ENCODE measurements at places on chromosomes 11 and 22.

DNA sequence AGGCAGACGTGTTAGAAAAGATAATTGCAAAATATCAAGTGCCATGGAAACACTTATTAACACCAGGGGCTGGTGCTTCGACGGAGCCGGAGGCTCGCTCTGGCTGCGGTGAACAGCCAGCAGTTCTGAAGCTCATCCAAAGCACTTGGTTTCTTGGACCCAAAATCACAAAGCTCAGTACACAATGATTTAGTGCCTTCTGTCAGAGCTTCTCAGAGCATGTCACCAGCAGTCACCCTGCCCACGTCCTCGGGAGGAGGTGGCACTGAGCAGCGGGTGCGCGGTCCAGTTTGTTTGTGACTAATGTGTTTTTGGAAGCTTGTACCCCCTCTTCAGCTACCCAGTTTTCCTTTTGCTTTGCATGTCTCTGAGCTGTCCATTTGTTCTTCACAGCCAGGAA lies 58.7 kb upstream of the KIRREL3 start:
- DNase-seq, result no peak

DNA sequence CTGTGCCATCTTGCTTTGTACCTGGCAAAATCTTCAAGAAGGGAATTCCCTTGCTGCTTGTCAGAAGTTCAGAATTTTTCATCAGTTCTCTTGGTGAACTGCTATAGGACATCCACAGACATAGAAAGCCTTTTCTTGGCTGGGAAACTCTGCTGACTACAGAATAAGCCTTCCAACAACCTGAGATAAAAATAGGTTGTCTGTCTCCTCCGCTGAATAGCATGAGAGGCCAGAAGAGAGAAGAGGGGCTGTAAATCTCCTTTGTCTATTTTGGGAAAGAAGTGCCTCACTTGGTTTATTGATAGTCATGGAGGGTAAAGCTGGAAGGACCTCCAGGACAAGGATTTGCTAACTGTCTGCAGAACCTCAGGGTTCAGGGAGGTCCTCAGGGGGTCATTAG lies 48.2 kb downstream of the C11orf91 start:
- DNase-seq, result no peak

GRCh38 chr11:12291766-12292165 lies 85.6 kb upstream of the PARVA start:
- DNase-seq, result no peak

- DNase-seq, result no peak
Measured at GRCh38 chr11:27002838-27003237, 8.9 kb downstream of the FIBIN start.

- no peak for DNase-seq
Measured at GRCh38 chr11:24805671-24806070, 308.8 kb downstream of the LUZP2 start.

GRCh38 chr11:86294026-86294425 lies 8.0 kb upstream of the HIKESHI start:
- no peak for DNase-seq

DNA sequence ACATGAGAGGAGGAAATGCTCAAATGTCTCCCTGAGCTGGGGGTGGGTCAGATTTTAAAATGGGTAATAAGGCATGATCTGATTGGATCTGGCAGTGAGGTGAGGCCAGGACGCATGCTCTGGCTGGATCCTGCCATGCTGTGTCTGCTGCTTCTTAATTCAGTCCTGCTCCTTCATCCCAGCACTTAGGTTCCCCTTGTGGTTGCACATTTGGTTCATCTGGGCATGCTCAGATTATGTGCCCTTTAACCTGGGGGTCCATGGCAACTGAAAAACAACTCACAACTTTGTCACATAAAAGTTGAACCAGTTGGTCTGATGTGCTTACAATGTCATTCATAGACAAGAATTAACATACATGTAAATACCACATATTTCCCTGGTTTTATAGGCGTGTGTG lies 67.9 kb downstream of the PIWIL4 start:
- DNase-seq, result no peak

DNA sequence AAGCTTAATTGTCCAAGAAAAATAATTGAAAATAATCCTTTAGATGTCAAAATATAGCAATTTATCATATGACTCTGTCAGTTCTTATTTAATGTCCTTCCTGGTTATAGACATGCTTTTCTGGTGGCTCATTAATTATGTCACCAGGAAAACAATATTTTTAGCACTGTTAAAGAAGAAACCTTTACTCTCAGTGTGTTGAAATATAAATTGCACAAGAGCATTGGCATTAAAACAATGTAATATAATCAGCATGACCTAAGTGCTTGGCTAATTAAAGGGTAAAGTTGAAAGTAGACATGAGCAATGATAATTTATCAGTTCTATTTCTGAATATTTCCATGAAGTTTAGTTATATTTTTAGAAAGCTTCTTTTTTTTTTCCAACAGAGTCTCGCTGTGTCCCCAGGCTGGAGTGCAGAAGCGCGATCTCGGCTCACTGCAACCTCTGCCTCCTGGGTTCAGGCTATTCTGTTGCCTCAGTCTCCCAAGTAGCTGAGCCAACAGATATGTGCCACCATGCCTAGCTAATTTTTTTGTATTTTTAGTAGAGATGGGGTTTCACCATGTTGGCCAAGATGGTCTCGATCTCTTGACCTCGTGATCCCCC lies 232.3 kb downstream of the JRKL start:
- DNase-seq, result no peak

DNA sequence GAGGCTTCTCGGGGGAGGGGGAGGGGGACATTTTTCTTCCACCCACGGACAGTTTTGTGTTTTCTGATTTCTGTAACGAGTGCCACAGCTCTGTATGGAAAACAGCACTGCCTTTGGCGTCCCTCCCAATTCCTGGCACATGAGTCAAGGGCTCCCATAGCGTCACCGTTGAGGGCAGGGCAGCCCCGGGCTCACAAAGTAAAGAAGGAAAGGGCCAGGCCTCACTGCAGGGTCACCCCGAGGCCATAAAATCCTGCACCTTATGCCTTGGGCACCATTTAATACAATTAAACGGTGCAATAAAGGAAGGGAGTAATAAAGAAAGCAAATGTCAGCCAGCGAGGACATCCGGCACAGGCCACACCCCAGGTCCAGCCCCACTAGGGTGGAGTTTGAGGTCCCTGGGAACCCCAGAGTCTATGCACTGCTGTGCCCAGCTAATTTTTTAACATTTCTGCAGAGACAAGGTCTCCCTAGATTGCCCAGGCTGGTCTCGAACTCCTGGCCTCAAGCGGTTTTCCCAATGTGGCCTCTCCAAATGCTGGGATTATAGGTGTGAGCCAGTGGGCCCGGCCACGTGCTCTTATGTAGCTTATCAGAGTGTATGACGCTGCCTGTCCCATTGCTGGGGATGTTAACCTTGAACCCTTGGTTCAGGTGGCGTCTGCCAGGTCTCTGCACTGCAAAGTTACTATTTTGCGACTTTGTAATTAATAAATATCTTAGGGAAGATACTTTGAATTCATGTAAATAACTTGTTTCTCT lies 13.6 kb upstream of the MUC2 start:
- no peak for DNase-seq

GRCh38 chr11:133928628-133929059 lies 28.1 kb downstream of the IGSF9B start:
- DNase-seq, result peak; percentile 24

DNA sequence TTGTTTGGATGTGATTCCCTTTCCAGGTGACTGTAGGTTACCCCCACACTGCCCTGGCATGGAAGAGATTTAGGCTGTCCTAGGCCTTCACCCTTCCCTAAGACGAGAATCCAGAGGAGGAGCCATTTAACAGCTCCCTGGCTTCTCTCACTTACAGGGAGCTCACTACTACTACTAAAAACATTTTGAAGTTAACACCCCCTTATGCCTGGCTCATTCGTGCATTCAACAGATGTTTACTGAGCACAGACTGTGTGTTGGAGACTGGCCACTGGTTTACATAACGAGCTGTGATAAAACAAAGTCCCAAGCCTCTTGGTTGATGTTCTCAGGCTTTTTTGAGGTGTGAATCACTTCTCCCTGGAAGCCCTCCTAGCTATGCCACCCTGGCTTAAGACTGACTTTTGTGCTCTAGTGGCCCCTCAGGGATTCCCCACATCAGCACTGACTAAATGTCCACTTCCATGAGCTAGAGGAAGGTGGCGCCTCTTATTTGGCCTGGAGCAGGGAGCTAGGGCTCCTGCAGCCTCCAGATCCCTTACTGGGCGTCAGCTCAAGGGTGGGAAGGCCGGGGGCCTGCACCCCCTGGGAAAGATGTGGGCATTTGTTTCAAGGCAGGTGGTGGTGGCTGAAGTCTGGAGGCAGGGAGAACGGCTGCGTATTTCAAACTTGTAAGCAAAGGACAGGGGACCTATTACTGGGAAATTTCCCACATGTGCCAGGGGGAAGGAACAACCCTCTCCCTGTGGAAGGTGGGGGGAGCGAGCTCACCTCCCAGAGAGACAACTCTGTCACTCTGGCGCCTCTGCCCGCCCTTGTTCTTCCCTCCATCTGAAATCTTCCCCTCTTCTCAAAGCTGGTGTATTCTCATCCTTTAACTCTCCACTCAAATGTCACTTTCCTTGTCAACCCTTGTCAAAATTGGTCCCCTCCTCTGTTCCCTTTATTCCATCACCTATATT lies 19.4 kb upstream of the MALAT1 start:
- DNase-seq, result no peak

DNA sequence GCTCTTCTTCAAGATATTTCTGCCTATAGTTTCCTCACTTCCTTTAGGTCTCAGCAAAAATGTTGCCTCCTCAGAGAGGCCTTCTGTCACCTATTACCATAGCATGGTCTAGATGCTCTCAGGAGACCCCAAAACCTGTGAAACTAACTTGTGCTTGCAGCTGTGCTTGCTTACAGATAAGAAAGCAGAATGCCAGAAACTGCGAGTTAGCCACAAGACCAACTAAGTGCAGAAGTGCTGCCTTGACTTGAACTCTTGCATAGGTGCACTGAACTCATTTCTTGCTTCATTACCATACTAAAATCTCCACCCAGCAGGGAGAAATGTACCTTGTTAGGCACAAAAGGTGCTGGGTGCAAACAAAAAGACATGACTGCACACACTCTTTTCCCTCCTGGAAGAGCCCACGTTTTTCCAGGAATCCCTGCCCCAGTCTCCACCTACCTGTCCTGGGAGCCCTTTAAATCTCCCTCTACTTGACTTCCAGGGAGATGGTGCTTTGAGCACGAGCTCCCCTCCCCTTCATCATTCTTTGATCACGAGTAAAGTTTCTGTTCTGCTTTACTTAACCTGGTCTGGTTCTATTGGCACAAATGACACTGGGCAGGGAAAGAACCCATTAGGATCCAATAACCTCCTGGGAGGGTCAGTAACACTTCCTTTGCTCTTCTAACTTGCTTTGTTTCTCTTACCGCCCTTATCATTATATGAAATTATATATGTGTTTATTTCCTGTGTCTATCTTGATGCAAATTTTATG lies 137.7 kb upstream of the DDI1 start:
- DNase-seq, result no peak

DNA sequence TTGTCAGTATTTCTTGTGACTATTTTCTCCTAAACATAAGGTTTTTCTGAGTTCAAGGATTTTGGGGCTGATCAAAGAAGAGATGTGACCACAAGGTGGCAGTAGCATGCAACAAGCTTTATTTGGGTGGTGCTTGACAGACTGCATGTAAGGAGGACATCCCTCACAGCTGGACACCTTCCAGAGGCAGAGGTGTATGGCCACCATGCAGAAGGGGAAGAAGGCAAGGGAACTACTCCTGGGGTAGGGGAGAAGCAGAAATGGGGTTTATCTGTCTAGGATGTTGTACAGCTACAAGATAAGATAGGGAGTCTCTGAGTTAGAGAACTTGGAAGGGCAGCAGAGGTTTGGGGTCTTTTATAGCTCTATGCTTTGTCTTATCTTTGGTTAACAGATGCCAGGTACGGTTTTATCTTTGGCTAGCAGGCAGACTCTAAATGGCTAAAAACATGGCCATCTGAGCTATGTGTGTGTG lies 5.1 kb upstream of the BIRC2 start:
- peak; percentile 58 for DNase-seq

- no peak for DNase-seq
Measured at GRCh38 chr11:66012946-66013761, 1.3 kb downstream of the CST6 start.

DNA sequence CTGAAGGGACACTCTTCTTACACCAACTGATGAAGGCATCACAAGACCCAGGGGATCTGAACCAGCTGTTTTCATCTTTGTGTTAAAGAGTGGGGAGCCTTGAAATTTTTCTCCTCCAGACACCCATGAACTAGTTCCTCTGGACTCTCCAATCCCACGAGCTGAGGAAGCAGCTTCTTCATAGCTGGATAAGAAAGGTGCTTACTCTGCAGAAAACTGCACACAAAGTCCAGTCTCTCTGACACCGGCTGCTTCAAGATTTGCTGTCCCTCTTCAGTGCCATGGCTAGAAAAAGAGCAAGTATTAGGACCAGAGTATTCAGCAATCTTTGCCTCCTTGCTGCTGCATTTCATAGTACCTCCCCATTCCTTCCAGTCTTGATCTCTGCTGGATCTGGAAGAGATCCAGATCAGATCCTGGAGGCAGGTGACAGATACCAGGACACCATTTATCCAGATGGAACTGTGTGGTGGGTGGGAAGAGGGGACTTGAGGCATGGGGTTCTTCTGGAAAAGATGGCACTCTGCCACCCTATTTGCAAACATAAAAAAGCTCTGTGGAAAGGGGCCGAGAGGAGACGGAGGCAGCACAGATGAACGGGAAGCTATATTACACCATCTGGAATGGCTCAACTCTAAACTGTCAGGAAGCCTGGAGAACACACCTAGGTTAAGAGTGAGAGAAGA lies 25.5 kb downstream of the IL18BP start:
- no peak for DNase-seq

GRCh38 chr11:9681583-9682372 lies 17.9 kb downstream of the SWAP70 start:
- DNase-seq, result no peak

GRCh38 chr11:123239191-123240150 lies 44.4 kb upstream of the CLMP start:
- no peak for DNase-seq

GRCh38 chr22:31891366-31892079 lies 52.8 kb upstream of the YWHAH start:
- no peak for DNase-seq

- no peak for DNase-seq
Measured at GRCh38 chr11:120037111-120037510, 100.8 kb downstream of the TRIM29 start.

- DNase-seq, result no peak
Measured at GRCh38 chr11:48109046-48109666, 107.5 kb upstream of the OR4B1 start.

DNA sequence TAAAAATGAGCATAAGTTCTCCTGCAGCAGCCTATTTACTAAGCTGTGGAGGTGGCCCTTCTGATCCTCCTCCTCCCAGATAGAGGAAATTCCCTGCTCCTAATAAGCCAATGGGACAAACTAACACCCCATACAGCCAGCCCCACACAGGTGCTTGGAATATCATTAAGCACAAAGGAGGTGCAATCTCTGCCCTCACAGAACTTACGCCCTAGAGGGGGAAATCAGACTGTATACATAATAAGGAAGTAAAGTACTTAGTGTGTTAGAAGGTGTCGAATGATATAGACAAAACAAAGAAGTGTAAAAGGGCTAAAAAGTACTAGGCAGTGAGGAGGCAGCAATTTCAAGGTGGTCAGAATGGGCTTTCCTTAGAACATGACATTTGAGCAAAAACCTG lies 5.8 kb downstream of the MS4A12 start:
- no peak for DNase-seq
